ENCODE measurements at places on chromosomes 5 and 9.

DNA sequence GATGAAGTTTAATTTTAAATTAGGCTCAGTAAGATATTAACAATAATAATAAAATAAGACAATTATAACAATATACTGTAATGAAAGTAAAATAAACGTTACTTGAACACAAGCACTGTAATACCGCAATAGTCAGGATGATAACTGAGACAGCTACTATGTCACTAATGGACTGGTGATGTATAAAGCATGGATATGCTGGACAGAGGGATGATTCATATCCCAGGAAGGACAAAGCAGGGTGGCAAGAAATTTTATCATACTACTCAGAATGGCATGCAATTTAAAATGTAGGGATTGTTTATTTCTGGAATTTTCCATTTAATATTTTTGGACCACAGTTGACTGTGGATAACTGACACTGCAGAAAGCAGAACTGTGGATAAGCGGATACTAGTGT lies 196.9 kb downstream of the VPS13A start:
- DNase-seq: no peak

DNA sequence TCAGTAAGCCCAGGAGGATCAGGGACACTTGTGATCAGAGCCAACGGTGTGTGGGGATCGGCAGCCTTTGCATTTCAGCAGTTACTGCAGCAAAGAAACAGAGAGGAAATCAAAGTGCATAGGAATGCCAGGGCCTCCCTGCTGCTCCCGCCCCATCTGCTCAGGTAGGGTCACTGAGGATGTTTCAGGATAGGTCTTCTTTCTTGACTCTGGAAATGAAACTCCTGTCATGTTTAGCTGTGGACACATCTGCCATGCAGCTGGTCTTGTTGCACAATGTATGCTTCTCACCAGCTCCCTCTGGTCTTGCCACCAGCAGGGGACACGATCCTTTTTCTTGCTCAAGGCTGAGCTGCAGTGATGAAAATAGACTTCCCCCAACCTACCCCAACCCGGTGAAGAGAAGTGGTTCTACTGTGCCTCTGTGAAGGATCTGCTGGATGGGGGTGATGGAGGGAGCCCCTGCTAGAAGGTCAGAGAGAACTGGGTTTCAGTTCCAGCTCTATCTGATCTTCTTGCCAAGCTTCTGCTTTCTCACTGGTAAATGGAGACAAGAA lies 185.2 kb upstream of the KLF4 start:
- no peak for DNase-seq

DNA sequence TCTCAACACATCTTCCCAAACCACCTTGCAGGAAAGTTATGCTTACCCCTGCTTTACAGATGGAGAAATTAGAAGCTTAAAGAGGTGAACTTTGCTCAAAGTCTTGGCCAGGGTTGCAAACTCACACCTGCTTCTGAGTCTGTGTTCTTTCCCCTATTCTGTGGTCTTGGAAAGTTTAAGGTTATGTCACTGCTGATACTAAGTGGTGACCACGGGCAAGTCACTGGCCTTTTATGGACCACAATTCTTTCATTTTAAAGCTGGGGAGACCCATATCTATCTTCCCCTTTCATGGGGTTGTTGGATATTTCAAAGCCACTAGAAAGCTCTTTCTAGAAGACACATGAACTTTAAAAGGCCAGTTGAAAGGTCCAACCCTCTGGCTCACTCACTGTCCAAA lies 95.4 kb upstream of the KLF4 start:
- no peak for DNase-seq

GRCh38 chr5:72474046-72474500 lies 33.1 kb downstream of the ZNF366 start:
- DNase-seq: no peak

- no peak for DNase-seq
Observed at GRCh38 chr9:22693156-22693555, 246.5 kb downstream of the DMRTA1 start.

- DNase-seq: no peak
Observed at GRCh38 chr5:156126716-156127115, 200.2 kb upstream of the SGCD start.

DNA sequence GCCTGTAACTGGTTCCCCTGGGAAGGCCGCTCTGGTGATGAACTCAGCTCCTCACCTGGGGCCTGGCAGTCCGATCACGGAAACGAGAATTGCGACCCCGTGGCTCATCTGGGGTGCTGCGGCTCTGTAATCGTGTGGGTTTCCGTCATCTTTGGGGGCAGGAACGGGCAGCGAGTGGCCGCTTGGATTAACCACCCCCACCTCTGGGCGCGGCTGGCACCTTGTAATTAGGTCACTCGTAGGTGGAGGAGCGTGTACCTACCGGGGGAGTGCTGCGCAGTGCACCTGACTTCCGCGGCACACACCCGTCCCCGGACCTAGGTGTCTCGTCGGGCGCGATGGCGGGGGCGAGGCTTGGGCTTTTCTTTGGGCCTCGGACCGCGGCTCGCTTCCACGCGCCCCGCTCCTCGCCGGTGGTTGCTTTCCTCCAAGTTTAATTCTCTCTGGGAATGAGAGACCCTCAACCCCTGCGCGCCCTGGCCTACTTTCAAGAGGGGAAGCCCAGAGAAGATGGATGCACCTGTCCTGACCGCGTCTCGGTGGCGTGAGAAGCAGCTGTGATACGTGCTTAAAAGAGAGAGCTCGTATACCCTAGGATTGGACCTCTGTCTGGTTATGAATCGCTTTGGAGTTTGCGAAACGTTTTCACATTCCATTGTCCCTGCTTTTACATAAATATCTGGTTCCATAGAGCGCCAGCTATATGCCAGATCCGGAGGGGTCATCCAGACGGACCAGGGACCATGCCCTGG lies 744 bp upstream of the PPP2CA start:
- no peak for DNase-seq

DNA sequence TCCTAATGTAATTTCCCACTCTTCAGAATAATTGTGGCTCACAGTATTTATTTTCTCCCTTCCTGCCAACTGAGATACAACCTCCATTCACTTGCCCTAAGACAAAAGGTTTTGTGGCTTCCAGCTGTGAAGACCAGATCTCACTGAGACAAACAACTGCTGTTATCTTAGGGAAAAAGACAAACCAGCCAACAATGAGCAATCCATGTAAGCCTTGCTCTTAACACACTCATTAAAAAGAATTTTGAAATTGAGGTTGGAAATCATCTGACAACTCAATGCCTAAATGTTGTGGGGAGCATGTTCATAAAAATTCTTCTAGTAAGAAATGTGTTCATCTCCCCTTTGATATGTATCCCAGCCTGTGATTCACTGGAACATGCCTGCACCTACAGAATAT lies 132.9 kb downstream of the ADAMTSL1 start:
- DNase-seq: no peak
